ENCODE measurements at places on chromosomes 2 and 18.
A peak's percentile ranks its signal among the peaks of the same experiment; 100 is the strongest.

GRCh38 chr18:31274931-31275330, 43.0 kb upstream of the DSG1 start:
- DNase-seq = no peak
- H3K27ac ChIP-seq = no peak overlapping the region
- H3K27me3 ChIP-seq = no peaks in the 10 kb centered on the region
- no peaks in the 10 kb centered on the region for H3K4me1 ChIP-seq
- no peak overlapping the region for H3K4me3 ChIP-seq
- no peaks in the 10 kb centered on the region for H3K36me3 ChIP-seq

DNA sequence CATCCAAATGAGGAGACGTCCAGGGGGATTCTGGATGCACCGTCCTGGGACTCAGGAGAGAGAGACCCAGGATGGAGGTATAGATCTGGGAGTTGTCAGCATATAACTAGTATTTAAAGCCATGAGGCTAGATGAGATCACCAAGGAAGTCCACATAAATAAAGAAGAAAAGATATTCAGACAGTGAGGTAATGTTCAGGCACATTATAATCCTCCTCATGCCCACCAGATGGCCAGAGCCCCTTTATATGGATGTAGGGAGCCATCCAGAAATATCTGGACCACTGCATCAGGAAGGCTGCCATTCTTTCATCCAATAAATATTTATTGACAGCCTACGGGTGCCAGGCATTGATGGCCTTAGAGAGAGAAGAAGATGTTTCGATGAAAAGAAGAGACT, 21.2 kb upstream of the NCKAP5 start:
- peaks cover 20% of the 10 kb centered on the region for H3K27me3 ChIP-seq
- H3K4me1 ChIP-seq = no peaks in the 10 kb centered on the region
- H3K4me3 ChIP-seq = no peak overlapping the region

GRCh38 chr2:58740426-58740825, 499.3 kb upstream of the FANCL start:
- DNase-seq = no peak
- H3K27ac ChIP-seq = no peak overlapping the region
- no peaks in the 10 kb centered on the region for H3K36me3 ChIP-seq
- H3K4me3 ChIP-seq = no peak overlapping the region
- no peaks in the 10 kb centered on the region for H3K4me1 ChIP-seq

DNA sequence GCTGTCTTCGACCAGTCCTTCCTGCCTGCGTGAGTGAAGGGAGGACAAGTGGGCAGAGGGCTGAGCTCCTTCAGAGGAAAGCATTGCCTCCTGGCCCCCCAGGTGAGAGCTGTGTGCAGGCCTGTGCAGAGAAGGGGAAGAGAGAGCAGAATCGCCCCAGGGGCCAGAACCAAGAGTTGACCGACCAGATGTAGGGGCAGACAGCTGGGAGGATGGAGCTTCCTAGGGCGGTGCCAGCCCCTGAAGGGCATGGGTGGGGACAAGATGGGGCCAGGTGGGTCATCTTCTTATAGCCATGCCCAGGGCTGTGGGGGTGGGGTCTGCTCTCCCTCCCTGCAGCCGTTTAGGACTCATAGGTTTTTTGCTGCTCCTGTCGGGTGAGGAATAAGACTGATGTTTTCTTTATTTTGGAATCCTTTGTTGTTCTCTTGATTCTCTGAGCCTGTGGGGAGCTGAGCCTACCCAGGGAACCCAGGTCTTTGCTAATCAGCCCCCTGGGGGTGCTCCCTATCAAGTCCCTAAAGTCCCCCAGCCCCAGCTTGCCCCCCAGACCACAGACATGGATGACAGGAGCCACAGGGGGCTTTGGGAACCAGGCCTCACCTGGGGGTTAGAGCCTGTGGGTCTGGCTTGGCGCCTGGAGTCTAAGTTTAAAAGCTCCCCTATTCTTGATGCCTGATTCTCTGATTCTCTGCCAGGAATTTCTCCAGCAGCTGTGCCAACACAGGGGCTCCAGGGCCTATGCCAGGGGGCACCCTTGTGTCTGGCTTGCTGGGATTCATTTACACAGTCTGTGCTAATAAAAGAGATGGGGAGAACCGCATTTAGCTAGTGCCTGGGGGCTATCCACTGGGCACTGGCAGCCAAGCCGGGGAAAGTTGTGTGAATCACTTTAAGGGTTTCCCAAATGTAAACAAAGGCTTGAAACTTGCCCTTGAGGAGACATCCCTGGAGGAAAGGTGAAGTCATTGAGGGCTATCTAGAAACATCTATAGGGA, 9.3 kb upstream of the EFHD1 start:
- peaks cover 8% of the 10 kb centered on the region for H3K27me3 ChIP-seq
- H3K36me3 ChIP-seq = no peaks in the 10 kb centered on the region
- no peaks in the 10 kb centered on the region for H3K4me1 ChIP-seq

DNA sequence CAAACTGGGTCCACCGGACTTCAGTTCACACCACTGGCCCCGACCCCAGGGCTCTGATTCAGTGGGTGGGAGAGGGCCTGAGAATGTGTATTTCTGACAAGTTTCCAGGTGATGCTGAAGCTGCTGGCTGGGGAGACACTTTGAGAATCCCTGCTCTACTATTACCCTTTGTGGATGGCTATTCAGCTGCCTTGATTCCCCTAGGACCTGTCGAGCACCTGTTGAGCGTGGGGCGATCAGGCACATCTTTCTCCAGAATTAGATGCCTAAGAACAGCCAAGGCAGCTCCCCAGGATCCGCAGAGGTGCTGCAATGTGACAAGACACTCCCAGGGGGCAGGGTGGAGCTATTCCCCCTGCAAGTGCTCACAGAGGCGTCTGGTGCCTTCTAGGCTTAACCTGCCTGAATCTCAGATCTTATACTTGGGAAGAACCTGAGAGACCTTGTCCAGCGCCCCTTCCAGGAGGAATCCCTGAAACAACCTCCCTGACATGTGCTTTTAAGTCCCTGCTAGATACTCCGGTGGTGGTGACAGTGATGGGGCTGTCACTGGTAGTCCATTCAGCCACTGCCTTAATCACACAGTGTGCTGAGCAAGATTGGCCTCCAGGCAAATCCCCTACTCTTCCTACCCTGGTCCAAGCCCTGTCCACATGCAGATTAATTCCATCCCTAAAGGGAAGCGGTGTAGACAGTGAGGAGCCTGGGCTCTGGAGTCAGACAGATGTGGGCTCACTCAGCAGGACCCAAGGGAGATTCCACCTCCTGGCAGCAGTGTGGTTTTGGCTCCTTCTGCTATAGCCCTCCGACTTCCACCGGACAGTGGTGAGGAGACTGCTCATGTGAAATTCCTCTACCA, 43.4 kb upstream of the OTOF start:
- no peaks in the 10 kb centered on the region for H3K36me3 ChIP-seq
- H3K27ac ChIP-seq = no peak overlapping the region
- H3K4me1 ChIP-seq = no peaks in the 10 kb centered on the region
- DNase-seq = no peak
- no peak overlapping the region for H3K4me3 ChIP-seq

- H3K27ac ChIP-seq = no peak overlapping the region
- no peaks in the 10 kb centered on the region for H3K4me1 ChIP-seq
- no peaks in the 10 kb centered on the region for H3K36me3 ChIP-seq
- peaks cover 25% of the 10 kb centered on the region for H3K27me3 ChIP-seq
- H3K4me3 ChIP-seq = no peak overlapping the region
These were observed 56.0 kb downstream of the LIPG start for GRCh38 chr18:49617865-49618264.

GRCh38 chr2:58032764-58033080, 13.9 kb upstream of the VRK2 start:
- DNase-seq = no peak
- H3K4me3 ChIP-seq = peak overlapping the region; percentile 64
- H3K27ac ChIP-seq = peak overlapping the region; percentile 90
- H3K36me3 ChIP-seq = peaks cover 15% of the 10 kb centered on the region
- no peaks in the 10 kb centered on the region for H3K27me3 ChIP-seq
- H3K4me1 ChIP-seq = peaks cover 41% of the 10 kb centered on the region

DNA sequence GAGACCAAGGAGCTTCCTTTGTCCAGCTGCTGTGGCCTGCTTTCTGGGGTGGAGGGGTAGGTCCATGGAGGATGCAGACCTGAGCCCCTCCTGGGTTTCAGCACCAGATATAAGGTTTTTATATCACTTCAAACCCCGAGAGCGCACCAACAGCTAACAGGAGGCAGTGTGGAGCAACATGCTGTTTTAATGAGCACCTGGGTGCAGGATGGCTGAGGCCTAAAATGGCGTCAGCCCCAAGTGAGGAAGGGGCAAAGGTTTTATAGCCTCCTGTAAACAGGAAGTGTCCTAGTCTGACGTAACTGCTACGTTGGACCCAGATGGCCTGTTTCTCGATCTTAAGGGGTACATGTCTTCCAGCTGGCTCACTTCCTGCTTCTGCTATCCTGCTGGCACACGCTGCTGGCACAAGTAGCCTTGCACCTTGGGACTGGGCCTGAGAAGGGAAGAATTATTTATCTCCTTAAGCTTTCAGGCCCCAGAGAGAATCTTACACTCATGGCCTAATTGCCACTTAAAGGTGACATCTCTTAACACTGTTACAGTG, 11.4 kb upstream of the REG1B start:
- peaks cover 37% of the 10 kb centered on the region for H3K4me1 ChIP-seq
- peaks cover 7% of the 10 kb centered on the region for H3K36me3 ChIP-seq
- peak overlapping the region; percentile 93 for H3K27ac ChIP-seq
- no peak overlapping the region for H3K4me3 ChIP-seq

GRCh38 chr18:40612356-40612755, 1342.7 kb upstream of the PIK3C3 start:
- no peaks in the 10 kb centered on the region for H3K4me1 ChIP-seq
- no peak overlapping the region for H3K27ac ChIP-seq
- no peak for DNase-seq
- H3K4me3 ChIP-seq = no peak overlapping the region

GRCh38 chr2:45567288-45567963, 43.6 kb downstream of the SRBD1 start:
- no peaks in the 10 kb centered on the region for H3K27me3 ChIP-seq
- H3K4me3 ChIP-seq = peak overlapping the region; percentile 68

- peaks cover 5% of the 10 kb centered on the region for H3K4me1 ChIP-seq
- H3K36me3 ChIP-seq = no peaks in the 10 kb centered on the region
- peaks cover 21% of the 10 kb centered on the region for H3K27me3 ChIP-seq
- DNase-seq = no peak
- no peak overlapping the region for H3K27ac ChIP-seq
- no peak overlapping the region for H3K4me3 ChIP-seq
These were observed 211.4 kb upstream of the HS6ST1 start for GRCh38 chr2:128530025-128530573.

GRCh38 chr2:45891719-45892424, 240.4 kb downstream of the PRKCE start:
- peaks cover 96% of the 10 kb centered on the region for H3K4me1 ChIP-seq
- no peaks in the 10 kb centered on the region for H3K27me3 ChIP-seq
- H3K27ac ChIP-seq = peak overlapping the region; percentile 33
- H3K36me3 ChIP-seq = no peaks in the 10 kb centered on the region

- H3K27me3 ChIP-seq = no peaks in the 10 kb centered on the region
- no peak for DNase-seq
- no peak overlapping the region for H3K4me3 ChIP-seq
- H3K27ac ChIP-seq = no peak overlapping the region
These were observed 261.2 kb downstream of the STK39 start for GRCh38 chr2:167986223-167986622.

DNA sequence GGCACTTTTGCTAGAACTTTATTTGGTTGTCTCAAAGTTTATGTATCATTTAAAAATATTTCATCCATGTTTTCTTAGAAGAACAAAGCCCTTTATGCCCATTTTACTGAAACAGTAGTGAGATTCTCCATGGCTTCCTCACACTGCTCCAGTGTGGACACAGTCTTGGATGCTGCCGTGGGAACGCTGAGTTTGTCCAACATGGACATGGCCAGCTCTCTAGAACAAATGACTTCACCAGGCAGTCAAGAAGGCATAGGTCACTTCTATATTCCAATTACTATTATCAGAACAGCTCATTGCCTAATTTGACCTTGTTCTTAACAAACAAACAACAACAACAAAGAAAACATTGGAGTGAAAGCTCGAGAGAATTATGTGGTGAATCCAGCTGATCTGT, 414.1 kb upstream of the ID2 start:
- peaks cover 14% of the 10 kb centered on the region for H3K4me1 ChIP-seq
- peaks cover 31% of the 10 kb centered on the region for H3K27me3 ChIP-seq
- no peak overlapping the region for H3K27ac ChIP-seq
- no peaks in the 10 kb centered on the region for H3K36me3 ChIP-seq
